ENCODE measurements at places on chromosomes 7 and 10.

GRCh38 chr7:26681819-26682418 lies 182.5 kb downstream of the SKAP2 start:
- DNase-seq = no peak

GRCh38 chr7:335358-336148 lies 45.6 kb downstream of the FOXL3 start:
- DNase-seq = no peak

DNA sequence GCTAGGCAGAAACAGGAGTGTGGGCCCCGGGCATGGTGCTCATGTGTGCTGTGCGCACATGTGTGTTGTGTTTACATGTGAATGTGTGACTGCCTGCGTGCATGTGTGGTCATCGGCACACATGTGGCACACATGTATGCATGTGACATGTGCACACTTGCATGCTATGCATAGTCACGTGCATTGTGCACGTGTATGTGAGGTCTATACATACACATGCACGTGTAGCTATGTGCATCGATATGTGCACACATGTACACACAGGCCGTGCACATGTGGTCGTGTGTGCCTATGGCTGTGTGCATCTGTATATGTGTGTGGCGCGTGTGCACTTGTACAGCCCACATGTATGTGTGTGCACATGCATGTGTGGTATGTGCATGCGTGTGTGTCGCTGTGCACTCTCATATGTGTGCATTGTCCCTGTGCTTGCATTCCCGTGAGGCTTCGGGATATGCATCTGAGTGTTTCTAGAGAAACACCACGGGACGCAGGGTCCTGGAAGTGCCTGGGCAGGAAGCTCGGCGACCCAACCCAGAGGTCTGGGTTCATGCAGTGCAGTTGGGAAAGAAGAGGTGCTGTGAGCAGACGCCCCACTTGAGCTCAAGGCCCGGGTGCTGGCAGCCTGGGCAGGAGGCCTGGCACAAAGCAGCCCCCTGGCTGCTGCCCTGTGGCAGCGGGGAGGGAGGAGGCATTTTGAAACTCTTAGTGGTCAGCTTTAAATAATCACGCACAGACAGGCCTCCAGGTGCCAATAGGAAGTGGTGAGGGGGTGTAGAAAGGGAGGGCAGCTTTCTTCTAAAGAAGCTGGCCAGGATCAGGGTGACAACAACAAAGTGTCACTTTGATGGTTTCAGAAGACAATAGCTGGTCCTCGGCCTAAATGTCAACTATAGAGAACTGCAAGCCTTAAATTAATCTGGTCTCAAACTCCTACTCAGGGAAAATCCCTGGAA lies 410.0 kb upstream of the MGMT start:
- no peak for DNase-seq

GRCh38 chr10:97936126-97936525 lies 86.5 kb downstream of the GOLGA7B start:
- no peak for DNase-seq

GRCh38 chr7:139730746-139731612 lies 46.8 kb downstream of the HIPK2 start:
- DNase-seq = no peak

DNA sequence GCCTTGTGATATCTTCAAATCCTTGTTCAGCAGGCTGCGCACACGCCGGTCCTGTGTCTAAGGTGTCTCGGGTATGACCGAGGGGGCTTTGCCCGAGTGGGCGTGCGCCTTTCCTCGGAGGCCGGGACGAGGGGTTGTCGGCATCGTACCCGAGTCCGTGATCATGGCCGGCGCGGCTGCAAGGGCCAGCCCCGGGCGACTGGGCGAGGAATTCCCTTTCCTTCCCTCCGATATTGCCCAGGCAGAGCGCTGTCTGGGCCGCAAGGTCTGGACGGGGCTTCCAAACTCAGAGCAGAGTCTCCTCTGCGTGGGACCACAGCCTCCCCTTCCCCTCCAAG lies 59.7 kb downstream of the ZNF467 start:
- no peak for DNase-seq

DNA sequence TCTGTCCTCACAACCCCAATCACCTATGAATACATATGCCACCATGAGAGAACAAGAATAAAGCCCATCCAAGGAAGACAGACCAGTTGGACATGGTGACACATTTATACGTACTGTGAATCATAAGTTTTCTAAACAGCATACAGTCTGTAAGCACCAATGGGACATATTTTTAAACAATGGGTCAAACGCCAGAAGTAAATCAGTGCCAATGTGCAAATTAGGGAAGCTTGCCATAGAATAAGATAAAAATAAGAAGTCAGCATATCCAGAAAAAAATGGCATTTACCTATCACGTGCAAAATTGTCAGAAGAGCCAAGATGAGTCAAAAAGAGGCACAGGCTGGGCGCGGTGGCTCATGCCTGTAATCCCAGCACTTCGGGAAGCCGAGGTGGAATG lies 910.4 kb downstream of the SORCS1 start:
- DNase-seq = no peak

- DNase-seq = no peak
These were observed 5.1 kb downstream of the LRRC72 start for GRCh38 chr7:16531707-16532106.

DNA sequence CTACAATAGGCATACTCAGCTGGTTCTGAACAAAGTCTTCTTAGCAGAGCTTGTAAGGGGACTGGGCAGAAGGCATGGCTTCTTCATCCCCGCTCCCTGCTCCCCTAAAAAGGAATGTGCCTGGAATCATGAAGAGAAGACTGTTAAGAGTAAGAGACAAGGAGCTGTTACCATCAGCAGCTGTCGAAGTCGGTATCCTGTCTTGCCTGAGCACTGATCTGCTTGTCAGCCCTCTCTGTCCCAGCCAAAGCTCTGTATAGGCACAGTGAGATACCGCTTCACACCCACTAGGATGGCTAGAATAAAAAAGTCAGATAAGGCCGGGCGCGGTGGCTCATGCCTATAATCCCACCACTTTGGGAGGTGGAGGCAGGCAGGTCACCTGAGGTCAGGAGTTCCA lies 2.4 kb downstream of the ABLIM1 start:
- no peak for DNase-seq

GRCh38 chr10:22834471-22834870 lies 93.4 kb upstream of the ARMC3 start:
- DNase-seq = no peak

Data from stimulated activated CD4-positive, alpha-beta T cell treated with anti-CD3 and anti-CD28 coated beads, Interleukin-1b, Interleukin-23, amount 100 ng/mL, for 24 hours (primary cell).